ENCODE measurements at places on chromosomes 3 and 15. TPM values are rescaled to one million over a fixed set of nuclear protein-coding genes. Genes with fewer than 3 reads are reported as not detected.

Gene CNTN6
- not detected for total RNA-seq

Gene POTEB
- not detected for total RNA-seq

Gene DZIP1L
- total RNA-seq, result 1.7 TPM

Gene SEC62
- total RNA-seq, result 33.9 TPM

Gene ST8SIA2
- total RNA-seq, result 0.20 TPM

Gene AADAC
- total RNA-seq, result under 0.01 TPM

Gene CCR3
- not detected for total RNA-seq

Gene EPHB3
- total RNA-seq, result 0.60 TPM

Gene DUOX1
- not detected for total RNA-seq

Gene TTC21A
- 1.3 TPM for total RNA-seq

Gene STRIT1
- not detected for total RNA-seq

Gene MAGI1
- 76.4 TPM for total RNA-seq

Gene HEG1
- total RNA-seq, result 19.6 TPM

Gene PATL2
- not detected for total RNA-seq

Gene CCR4
- total RNA-seq, result not detected

Gene TMEM108
- not detected for total RNA-seq

Gene SNTN
- total RNA-seq, result not detected

Gene DAZL
- not detected for total RNA-seq

Gene LRRN1
- total RNA-seq, result not detected

Gene IGF2BP2
- 19.0 TPM for total RNA-seq

Gene SPATA12
- not detected for total RNA-seq

Gene ZCWPW2
- total RNA-seq, result under 0.01 TPM

Gene CPNE9
- under 0.01 TPM for total RNA-seq

Gene TMC3
- total RNA-seq, result not detected

Gene RTP1
- not detected for total RNA-seq

Gene DLEC1
- not detected for total RNA-seq
